GOT3 (cell line): ENCODE measurements at places on chromosomes 5 and 9.

- DNase-seq: no peak
Measured at GRCh38 chr5:145544401-145544800, 290.7 kb downstream of the PRELID2 start.

DNA sequence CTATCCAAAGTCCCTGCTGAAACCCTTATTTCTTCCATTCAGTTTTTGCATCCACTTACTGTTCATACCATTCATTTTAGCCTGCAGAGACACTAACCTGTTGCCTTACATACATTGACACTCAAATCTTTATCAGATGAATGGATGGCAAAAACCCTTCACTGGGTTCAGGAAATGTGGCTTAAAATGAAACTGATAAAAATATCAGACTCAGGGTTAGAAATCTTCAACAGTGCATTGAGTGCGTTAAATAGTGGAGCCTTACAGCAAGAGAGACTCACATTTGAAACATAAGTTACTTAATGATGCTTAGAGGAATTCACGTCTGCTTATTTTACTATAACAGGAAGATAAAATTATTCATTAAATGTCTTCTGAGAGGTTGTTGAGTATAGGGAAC lies 28.0 kb upstream of the BNC2 start:
- DNase-seq: no peak

GRCh38 chr5:99058466-99058865 lies 129.7 kb upstream of the CHD1 start:
- DNase-seq: no peak

- no peak for DNase-seq
Measured at GRCh38 chr5:158979749-158980521, 119.8 kb downstream of the EBF1 start.

DNA sequence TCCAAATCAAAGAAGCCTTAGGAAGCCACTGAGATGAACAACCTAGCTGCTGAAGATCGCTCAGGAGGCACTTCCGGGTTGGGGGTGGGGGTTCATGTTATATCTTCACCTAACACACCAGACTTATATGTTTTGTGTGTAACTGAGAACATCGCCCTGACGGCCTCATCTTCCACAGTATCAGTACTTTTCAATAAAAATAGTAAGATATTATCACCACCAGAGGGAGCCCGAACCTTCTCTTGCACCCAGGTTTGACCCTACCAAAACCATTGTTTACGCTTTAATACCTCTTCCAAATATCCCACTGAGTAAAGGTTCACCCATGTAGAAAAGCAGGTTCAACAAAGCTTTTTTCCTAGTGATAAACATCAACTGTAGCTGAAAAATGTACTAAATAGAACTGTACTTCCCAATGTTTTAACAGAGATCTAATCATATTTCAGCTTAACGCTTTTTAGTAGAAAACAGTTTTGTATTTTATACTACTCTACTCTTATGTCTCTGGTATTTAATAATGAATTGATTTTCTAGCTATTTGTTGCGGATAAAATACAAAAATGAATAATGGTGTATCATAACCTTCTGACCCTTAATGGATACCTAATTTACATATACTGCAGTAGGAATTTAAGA lies 244.0 kb downstream of the EPB41L4A start:
- DNase-seq: no peak

DNA sequence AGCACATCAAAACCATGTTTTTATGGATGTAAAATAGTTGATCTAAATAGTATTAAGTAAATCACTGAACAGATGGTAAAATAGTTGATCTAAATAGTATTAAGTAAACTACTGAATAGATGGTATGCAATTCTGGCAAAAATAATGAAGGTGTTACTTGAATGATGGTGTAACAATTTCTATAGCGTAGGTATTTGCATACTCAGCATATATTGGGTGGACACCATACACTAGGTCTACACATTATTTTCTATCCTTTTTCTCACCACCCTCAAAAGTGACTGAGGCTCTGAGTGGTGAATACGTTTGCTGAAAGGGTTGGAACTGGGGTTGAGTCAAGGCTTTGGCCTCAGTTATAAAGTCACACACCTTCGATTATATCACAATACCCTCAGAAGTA lies 81.3 kb downstream of the ATP10B start:
- no peak for DNase-seq

DNA sequence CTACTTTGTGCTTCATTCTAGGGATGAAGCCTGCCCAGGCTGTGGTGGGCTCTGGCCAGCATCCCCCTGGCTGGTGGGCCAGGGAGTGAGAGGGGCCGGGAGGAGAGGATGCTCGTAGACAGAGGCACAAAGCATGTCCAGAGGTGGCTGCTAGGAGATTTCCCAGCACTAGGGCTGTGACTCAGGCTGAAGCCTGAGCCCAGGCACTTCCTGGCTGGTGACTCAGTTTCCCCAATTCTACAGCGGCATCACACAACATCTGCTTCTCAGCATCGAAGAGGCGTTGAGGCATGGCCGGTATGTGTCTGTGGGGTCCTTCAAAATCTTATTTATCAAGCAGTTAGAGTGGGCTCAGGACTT lies 55.6 kb downstream of the DUSP1 start:
- no peak for DNase-seq

DNA sequence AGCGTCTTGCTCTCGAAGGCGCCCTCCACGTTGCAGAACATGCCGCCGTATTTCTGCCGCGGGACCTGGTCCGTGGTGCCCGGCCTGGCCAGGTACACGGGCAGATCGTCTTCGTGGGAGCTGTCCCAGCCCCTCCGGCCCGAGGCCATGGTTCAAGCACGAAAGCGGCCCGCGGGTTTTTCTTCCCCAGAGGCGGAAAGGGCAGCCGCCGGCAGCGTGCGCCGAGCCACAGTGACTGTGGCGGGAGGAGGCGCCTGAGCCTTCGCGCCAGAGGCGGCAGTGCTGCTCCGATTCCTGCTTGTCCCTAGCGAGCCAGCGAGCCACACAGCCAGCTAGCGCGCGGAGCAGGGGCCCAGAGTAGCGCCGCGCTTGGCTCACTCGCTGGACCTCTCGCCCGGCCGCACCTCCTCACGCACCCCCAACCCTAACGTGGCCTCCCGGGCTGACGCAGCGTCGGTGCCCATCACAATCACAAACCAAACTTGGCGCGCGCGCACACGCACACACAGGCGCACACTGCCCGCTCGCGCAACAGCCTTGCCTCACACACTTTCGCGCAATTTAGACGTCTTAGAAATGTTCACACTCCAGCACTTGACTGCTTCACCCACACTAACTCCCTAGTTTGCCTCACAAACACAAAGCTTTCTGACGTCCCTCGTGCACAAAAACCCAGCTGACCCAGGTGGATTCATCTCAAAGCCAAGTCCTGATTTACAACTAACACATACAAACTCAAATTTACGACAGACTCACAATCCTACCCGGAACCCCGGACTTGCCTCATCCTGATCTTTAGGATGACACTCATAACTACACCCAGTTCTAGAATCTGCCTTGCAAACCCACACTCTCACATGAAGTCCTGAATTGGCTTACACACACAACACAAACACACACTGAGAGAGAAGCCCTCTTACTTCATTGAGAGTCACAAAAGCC lies at the start of gene DPYSL3:
TSS of gene DPYSL3 (minus strand) at position 359 of the 942 bp plus-strand sequence. CDS start at position 149, 210 bp downstream.
- DNase-seq: peak; percentile 73

- DNase-seq: no peak
Measured at GRCh38 chr9:27108981-27109541, at the start of gene TEK. Gene TEK (plus strand): TSS chr9:27109225. CDS start chr9:27109591, 366 bp downstream.

DNA sequence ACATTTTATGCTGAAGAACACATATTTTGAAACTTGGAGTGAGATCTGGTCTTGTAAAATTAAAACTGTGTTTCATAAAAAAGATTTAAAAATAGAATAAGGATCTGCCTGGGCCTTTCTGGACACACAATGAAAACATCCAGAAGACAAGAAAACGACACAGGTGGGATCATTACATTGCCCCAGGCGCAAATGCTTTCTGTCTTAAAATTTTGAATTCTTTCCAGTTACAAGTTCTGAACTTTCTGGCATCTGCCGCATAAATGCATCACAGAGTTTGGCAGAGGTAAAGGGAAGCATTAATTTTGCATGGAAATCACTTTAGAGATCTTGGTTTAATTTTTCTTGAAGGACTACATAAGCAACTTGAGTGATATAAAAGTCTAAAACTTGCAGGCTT lies 219.6 kb downstream of the WDR70 start:
- DNase-seq: no peak

DNA sequence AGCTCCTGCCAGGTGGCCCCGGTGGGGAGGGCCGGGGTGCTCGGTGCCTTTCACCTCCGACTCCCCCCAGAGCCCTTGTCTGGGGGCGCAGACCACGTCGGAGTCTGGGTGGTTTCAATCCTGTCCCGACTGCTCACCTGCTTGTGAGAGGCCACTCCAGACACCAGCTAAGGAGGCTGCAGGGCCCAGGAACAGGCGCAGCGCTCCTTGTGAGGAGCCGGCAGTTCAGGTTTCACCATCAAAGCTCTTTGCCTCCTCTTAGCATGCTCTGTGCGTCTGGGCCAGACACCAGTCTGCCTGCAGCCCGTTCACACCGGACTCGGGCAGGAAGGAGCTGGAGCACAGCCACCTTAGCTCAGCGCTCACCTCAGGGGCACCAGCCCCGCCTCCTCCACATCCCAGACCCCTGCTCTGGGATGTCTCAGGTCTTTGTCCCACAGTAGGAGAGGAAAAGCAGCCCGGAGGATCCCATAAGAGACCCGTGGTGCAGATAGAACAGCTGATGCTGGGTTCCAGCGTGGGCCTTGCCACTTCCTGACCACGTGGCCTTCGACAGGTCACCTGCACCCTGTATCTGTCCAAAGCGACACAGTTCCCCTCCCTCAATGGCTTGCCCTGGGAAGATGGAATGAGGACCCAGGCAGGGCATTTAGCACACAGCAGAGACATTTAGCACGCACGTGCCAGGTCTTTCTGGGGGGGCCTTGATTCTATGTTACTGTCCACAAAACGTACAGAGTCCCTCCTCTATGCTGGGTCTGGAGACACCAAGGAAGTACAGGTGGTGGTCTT lies 106.2 kb upstream of the LMX1B start:
- DNase-seq: no peak

DNA sequence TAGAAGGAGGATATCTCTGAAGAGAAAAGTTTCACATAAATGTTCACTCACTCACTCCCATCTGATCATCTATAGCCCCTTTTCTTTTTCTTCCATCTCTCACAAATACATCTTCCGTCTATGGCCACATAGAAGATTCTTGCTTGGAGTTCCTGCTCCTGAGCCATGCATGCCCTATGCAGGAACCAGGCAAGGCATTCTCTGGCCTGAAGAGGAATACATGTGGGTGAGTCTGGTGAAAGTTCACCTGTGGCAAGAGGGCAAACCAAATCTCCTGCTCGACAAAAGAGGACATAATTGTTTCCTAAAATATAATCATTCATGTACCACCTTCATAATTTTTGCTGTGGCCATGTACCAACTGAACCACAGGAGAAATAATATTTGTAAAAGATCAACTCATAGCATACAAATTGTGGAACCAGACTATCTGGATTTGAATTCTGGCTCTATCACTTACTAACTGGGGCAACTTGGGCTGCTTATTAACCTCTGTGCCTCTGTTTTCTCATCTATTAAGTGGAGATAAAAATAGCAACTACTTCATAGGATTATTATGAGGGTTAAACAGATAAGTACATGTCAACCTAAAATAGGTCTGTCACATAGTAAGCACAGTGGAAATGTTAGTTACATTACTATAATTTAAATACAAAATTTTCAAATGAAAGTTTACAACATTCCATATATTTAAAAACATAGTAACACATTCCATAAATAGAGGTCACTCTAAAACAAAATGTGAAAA lies 121.2 kb upstream of the NFIB start:
- no peak for DNase-seq

DNA sequence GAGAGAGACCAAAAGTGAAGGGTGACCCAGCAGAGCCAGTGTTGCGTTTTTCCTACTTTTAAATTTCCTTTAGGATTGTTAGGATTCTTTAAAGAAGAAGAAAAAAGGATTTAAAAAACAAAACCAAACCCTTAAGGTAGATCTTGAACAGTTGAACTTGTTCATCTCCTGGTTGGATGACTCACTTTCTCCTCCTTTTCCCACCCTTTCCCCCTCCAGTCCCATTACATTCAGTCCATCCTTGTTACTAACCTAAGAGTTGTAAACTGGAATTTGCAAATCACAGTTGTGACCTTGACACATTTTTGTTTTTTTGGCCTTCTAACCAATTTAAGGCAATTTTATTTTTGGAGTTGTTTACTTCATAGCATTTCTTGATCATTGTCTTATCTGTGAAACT lies 289.2 kb downstream of the ARHGAP26 start:
- DNase-seq: no peak

DNA sequence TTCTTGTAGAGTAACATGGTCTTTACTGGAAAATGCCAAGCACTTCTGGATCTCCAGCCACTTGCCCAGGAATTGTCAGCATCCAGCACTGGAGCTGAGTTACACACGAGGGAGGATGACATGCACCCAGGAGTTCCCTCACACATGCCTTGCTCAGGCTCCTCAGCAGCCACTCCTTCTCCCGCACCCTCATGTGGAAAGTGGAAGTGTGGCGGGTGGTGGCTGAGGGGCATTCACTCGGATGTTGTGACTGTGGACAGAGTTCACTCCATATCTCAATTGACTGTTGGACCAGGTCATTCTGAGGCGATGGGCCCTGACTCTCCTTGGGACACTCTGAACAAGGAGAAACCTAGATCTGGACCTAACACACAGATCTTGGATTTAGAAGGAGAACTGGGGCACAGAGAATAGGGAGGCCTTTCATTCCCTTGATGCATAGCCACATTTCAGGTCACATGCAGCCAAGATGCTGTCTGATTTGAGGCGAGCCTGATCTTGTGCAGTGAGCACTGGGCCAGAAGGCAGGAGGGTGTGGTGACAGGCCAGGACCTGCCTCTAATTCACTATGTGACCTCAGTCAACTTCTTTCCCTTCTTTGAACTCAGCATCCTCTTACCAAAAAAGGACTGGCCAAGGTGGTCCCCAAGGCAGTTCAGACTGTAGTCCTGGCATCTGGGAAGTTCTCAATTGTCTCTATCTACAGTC lies 62.1 kb downstream of the CYSTM1 start:
- no peak for DNase-seq

- no peak for DNase-seq
Measured at GRCh38 chr9:19498015-19498414, 89.2 kb downstream of the ACER2 start.

GRCh38 chr5:76805821-76806505 lies 12.9 kb upstream of the F2RL1 start:
- DNase-seq: no peak

- DNase-seq: no peak
Measured at GRCh38 chr5:64592730-64593341, 87.0 kb downstream of the RGS7BP start.

- DNase-seq: no peak
Measured at GRCh38 chr5:158245513-158245912, 386.6 kb upstream of the CLINT1 start.

- no peak for DNase-seq
Measured at GRCh38 chr5:138602371-138603000, 27.3 kb upstream of the HSPA9 start.

GRCh38 chr9:135797507-135798262 lies 95.7 kb downstream of the KCNT1 start:
- DNase-seq: no peak

- DNase-seq: no peak
Measured at GRCh38 chr5:173331287-173331686, 3.1 kb upstream of the STC2 start.

- no peak for DNase-seq
Measured at GRCh38 chr5:9034649-9035048, 511.2 kb downstream of the SEMA5A start.
